ENCODE measurements at places on chromosomes 12 and 14. TPM values are rescaled to one million over a fixed set of nuclear protein-coding genes. Genes with fewer than 3 reads are reported as not detected.

DNA sequence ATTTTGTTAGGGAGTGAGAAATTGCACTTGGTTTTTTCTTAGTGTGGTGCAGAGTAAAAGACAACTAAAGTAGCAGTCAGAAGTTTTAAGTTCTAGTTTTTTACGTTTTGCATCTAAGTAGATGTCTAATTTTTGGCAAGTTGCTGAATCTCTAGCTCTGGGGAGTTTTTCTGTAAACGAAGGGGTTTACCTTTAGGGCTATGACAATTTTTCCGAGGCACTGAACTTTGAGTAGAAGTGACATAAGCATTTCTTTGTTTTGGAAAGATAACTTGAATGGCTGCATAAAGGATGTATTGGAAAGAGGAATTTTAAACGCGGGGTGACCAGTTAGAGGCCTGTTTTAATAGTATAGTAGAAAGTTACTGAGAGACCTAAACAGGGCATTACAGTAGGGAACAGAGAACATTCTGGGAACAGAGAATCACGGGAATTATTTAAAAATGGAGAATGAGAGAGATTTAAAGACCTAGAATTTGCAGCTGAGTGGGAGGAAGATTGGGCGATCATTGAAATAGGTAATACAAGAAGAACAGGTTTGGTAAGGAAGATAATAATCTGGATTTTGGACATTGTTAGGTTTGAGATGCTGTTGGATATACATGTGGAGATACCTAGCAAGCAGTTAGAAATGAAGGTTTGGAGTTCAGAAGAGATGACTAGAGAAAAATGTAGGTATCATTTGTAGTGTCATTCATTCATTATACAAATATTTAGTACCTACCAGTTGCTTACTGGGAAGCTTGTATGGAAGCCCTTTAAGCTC lies 1.2 kb downstream of the ZNF410 start:
- no peak for DNase-seq

DNA sequence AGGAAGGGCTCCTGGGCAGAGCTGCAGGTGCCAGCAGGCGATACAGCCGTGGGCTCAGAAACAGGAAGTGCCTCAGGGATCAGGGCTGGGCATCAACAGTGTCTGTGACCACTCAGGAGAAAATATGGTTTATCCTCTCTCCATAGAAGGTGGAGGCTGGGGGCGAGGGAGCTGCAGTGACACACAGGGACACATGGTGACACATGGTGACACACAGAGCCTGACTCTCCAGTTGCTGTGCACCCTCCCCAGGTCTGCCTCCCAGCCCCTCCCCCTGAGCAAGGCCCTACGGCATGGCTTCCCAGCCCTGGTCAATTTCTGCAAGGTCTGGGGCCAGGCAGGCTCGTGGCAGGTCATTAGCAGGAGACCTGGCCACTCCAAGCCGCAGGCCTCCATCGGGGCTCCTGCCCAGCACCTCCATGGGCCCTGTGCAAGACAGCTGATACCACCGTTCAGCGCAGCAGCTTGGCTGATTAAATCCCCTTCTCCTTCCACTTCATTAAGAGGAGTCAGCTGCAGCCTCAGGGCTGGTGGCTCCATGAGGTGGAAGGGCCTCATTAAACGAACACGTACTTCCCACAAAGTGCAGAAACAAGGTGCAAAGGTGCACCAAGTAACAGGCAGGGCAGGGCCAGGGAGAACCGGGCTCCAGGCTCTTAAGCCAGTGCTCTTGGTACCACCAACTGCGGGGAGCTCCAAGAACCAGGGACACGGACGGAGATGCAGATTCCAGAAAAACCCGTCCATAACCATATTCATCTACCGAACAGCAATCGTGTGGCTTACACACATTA lies 60.7 kb downstream of the CCNK start:
- DNase-seq: no peak

DNA sequence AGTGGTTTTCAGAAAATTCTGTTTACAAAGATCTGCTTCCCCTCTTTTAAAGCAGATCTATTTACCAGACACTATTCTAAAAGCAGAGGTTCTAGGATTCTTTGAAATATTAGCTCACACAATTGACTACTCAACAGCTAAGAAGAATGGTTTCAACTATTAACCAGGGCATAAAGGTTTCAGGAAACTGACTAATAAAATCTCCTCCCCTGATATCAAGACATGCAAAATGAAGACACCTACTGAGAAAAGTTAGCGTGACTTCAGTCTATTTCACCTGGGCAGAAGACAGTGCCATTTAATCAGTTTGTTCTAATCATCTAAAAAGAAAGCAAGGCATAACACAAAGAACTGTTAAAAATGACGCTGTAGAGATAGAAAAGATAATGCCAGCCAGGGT lies 22.2 kb downstream of the DAD1 start:
- no peak for DNase-seq

GRCh38 chr12:81874586-81874985 lies 115.4 kb upstream of the PPFIA2 start:
- DNase-seq: no peak

GRCh38 chr14:34931206-34931605 lies 51.6 kb upstream of the SRP54 start:
- no peak for DNase-seq

- no peak for DNase-seq
Measured at GRCh38 chr12:109447482-109447881, 29.6 kb downstream of the KCTD10 start.

- DNase-seq: no peak
Measured at GRCh38 chr14:91533623-91534022, 23.5 kb upstream of the PPP4R3A start.

- DNase-seq: no peak
Measured at GRCh38 chr12:124545508-124546418, 21.6 kb downstream of the NCOR2 start.

DNA sequence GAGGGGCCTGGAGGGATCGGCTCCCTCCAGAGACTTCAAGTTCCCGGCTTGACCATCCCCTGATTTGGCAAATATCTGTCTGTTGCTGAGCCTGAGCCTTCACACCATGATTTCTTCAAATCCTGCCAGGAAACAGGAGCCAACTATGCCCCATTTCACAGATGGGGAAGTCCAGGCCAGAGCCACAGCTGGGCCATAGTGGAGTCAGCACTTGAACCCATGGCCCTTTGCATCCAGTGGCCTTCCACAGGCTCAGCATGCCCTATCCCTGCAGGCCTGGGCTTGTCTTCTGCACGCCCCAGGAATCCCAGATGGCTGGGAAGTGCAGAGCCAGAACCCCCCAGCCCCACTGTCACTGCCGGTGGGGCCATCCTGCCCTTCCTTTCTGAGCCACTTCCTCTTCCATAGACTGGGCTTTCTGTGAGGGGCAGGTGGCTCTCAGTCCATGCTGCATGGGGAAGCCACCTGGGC lies 44.9 kb downstream of the CYP46A1 start:
- no peak for DNase-seq

GRCh38 chr14:64787619-64788018 lies 83.4 kb downstream of the PLEKHG3 start:
- DNase-seq: no peak

- DNase-seq: no peak
Measured at GRCh38 chr14:104305511-104306449, 167.4 kb downstream of the KIF26A start.

GRCh38 chr12:12032851-12033797 lies 37.6 kb upstream of the BCL2L14 start:
- peak; percentile 92 for DNase-seq

DNA sequence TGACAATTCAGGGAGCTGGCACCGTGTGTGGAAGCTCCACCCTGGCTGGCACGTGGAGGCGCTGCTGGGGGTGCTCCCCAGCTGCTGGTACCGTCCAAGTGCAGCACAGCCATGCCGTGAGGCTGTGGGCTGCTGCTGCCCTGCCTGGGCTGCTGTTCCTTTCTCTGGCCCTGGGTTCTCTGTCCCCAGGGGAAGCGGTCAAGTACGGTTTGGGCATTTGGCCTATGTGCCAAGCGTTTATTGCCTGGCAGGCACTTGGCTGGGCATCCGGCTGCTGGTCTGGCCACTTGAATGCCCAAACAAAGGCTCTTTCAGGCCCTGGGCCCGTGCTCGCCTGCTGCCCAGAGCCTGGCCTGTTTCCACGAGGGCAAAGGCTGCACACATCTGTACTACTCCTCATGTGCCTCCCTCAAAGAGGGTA lies 39.6 kb downstream of the RHOF start:
- DNase-seq: no peak

DNA sequence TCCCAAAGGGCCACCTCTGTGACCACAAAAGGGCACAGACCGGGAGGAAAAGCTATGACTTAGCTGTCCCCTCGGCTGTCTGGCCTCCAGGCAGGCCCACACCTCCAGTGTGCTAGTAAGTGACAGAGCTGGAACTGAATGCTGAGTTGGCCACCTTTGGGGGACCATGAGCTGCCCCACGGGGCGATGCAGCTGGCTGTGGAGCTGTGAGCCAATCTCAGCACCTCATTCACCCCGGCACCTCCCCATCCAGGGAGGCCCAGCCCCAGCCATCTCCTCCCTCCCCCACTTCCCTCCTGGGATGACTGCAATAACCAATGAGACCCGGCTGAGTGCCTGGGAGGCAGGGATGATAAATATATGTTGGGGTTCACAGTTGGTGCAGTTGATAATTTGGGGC lies 12.2 kb upstream of the TESC start:
- no peak for DNase-seq

DNA sequence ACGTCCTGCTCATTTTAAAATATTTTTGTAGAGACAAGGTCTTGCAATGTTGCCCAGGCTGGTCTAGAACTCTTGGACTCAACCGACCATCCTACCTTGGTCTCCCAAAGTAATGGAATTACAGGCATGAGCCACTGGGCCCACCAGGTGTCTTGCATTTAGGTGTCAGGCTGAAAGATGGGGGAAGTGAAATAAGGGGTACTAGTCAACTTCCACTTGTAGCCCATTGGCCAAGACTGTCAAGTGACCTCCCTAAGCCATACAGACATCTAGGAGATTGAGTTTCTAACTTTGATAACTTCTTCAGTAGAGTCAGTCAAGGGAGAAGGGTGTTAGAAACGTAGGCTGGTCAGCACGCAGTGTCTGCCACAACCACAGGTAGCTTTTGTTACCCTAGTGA lies 32.0 kb downstream of the ARF6 start:
- no peak for DNase-seq

- DNase-seq: no peak
Measured at GRCh38 chr14:97213720-97214119, 416.5 kb downstream of the VRK1 start.

DNA sequence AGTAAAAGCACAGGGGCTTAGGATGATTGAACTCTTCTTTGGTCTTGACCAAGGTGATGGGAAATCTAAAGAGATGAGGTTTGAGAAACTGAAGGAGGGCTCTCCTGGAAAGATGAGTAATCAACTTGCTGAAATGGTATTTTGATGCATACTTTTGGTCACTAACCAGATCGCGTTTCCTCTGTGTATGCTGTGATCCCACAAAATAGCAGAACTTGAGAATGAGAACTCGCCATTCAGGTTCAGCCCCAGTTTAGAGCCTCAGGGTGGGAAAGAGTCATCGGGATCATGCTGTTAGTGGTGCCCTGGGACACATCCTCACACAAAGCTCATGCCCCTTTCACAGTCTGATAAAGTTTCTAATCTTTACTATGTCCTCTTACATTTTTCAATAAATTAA lies 488.8 kb downstream of the ETNK1 start:
- no peak for DNase-seq

DNA sequence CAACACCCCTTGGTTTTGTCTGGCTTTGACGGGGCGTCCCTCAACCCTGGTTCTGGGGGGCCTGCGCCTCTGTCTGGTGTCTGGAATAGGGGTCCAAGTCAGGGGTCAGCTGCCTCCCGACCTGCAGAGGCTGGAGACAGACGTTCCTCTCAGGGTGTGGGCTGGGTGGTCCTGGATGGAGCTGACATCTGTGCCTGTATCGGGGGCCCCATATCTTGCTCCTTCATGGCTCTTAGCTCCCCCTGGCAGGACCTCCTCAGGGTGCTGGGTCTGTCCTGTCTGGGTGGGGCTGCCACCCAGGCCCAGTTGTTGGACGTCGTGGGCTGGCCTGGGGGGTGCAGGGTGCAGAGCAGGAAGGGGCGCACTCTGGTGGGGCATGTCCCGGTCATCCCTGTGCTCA lies 374.8 kb downstream of the TMEM121 start:
- no peak for DNase-seq

TDP1 gene
- polyA plus RNA-seq: 29.4 TPM

SMIM41 gene
- polyA plus RNA-seq: not detected

GYS2 gene
- 0.17 TPM for polyA plus RNA-seq

PELI2 gene
- polyA plus RNA-seq: 28.3 TPM

GPR84 gene
- polyA plus RNA-seq: 0.15 TPM

MMP14 gene
- 125 TPM for polyA plus RNA-seq

KRT2 gene
- polyA plus RNA-seq: not detected

JAG2 gene
- 7.5 TPM for polyA plus RNA-seq

SMCO2 gene
- 0.60 TPM for polyA plus RNA-seq

FBRSL1 gene
- 57.7 TPM for polyA plus RNA-seq

GPR68 gene
- polyA plus RNA-seq: 3.1 TPM

OR4Q3 gene
- not detected for polyA plus RNA-seq

RNFT2 gene
- polyA plus RNA-seq: 8.6 TPM

Data from left kidney (tissue), 8 donors.